Dorsolateral prefrontal cortex (tissue), 122 donors: ENCODE measurements at places on chromosomes 16 and 17.
A peak's percentile ranks its signal among the peaks of the same experiment; 100 is the strongest.

DNA sequence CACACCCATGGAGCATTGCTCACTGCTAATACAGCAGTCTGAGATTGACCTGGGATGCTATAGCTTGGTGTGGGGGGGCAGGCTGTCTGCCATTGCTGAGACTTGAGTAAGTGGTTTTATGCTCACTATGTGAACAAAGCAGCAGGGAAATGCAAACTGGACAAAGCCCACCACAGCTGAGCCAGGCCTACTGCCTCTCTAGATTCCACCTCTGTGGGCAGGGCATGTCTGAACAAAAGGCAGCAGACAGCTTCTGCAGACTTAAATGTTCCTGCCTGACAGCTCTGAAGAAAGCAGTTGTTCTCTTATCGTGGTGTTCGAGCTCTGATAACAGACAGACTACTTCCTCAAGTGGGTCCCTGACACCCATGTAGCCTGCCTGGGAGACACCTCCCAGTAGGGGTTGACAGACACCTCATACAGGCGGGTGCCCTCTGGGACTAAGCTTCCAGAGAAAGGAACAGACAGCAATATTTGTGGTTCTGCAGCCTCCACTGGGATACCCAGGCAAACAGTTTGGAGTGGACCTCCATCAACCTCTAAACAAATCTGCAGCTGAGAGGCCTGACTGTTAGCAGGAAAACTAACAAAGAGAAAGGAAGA, 2204.8 kb downstream of the TP53TG3F start:
- no peak for DNase-seq

- no peak for DNase-seq
Observed at GRCh38 chr16:3190949-3191353, 2.9 kb downstream of the OR1F1 start.

DNA sequence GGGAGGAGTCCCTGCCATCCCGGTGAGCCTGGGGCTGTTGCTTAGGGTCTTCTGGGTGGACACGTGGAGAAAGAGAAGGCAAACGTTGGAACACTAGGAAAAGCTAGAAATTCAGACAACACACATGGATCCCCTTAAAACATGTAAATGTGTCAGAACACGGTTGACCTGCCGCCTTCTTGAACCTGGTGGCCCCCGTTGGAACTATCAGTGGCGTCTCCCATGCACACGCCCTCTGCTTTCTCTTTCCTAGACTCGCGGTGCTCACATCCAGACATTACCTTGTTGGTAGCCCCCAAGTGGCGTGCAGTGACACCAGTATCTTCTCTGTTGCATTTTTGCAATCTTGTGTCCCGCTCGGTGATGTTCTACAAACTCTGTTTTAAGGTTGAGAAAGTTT, 18.6 kb downstream of the CIBAR2 start:
- no peak for DNase-seq

- DNase-seq: peak; percentile 74
Observed at GRCh38 chr17:40075201-40075941, 12.6 kb downstream of the THRA start.

- DNase-seq: no peak
Observed at GRCh38 chr16:57725554-57725953, 10.0 kb upstream of the KATNB1 start.

GRCh38 chr16:5971924-5972323, 874.3 kb upstream of the EEF2KMT start:
- peak; percentile 45 for DNase-seq

DNA sequence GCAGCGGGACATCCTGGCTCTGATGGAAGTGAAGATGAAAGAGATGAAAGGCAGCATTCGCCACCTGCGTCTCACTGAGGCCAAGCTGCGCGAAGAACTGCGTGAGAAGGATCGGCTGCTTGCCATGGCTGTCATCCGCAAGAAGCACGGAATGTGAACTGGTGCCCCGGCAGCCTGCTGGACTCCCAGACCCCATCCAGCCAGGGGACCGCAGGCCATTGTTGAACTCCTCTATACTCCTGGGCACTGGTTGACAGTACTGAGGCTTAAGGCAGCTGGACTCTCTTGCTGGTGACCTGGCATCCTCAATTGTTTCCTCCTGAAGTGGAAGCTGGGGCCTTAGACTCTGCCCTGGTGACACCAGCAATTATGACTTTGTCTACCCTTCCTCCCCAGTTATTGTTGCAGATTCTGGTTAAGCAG, 1.2 kb downstream of the THAP11 start:
- DNase-seq: no peak

DNA sequence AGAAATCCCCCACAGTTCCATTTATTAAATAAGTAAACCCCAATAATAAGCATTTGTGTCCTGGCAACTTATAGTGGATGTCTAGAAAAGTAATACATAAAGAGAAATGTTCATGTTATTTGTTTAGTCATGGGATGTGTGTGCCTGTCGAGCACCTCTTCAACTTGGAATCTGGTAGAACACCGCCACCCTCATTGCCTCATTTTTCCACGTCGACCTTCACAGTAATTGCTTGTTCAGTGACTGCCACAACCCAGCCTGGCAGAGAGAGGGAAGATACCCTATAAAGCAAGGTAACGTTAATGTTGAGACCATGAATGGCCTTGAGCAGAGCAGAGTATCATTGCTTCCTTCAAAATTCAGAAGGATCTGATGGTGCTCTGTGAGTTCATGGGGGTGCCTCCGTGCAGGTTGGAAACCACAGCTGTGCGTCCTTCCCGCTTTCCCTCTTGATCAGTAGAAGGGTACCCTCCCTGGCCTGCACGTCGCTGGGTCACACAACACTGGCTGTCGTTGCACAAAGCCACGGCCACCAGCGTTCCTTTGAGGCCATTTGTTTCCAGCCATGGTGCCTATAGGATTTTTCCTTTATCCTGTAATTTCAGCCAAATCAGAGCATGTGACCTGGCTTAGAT, 3.7 kb upstream of the DNASE1 start:
- no peak for DNase-seq

DNA sequence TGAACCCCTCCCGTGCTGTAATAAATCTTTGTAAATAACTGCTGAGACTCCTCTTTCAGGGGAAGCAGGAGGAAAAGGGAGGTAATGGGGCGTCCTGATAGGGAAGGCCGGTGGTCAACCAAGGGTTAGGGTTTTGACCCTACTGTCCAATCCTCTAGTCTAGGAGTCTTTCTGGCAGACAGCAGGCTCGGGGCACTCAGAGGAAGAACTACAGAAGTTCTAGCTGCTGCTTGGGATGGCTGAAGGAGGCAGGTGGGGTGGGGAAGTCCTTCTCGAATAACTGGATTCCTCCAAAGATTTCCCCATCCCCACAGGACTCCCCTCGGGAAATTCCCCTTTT, 387 bp upstream of the STARD3 start:
- no peak for DNase-seq

GRCh38 chr17:76947771-76948170, 79.6 kb downstream of the MGAT5B start:
- no peak for DNase-seq

DNA sequence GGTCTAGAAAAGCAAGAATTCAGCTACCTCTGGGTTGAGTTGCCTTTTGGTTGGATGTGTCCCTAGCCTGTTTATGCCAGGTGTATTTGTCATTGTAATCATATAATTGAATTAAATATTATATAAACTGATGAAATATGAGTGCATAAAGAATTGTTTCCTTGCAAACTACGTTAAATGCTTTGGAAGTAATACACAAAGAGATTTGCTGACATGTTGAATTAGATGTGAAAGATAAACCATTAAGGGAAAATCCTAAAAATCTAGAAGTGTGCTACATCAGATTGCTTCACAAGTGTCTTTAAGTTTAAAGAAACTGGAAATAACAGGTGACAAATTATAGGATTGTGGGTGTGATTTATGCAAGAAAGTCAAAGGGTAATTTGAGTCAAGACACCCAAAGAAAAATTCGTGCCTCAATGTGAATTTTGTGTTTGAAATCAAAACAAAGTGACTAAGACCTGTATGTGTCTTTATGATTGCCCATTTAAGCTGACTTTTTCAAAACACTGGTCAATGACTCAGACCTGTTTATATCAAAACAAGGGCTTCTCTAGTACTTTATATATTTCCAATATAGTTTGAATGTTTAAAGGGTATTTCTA, 5.1 kb upstream of the PYY start:
- no peak for DNase-seq

- no peak for DNase-seq
Observed at GRCh38 chr17:60065136-60065535, 13.6 kb downstream of the HEATR6 start.

- DNase-seq: peak; percentile 50
Observed at GRCh38 chr17:18033442-18034099, 5.4 kb downstream of the ATPAF2 start.

DNA sequence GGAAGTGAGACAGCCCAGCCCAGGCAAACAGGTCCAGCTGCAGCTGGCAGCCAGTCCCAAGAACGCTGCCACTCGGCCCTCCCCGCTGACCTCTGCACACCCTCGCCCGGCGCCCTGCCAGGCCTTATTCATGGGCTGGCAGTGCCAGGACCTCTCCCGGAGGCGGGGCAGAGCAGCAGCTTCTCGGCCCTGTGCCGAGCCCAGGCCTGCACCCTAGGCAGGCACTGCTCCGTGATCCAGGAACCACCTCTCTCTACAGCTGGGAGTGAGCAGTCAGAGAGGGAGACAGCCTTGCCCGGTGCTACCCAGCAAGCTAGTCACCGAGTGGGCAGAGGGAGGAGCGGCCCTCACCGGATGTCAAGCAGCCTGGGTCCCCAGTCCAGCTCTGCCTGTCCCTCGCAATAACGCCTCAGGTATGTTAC, 79.9 kb upstream of the CBX4 start:
- peak; percentile 94 for DNase-seq

DNA sequence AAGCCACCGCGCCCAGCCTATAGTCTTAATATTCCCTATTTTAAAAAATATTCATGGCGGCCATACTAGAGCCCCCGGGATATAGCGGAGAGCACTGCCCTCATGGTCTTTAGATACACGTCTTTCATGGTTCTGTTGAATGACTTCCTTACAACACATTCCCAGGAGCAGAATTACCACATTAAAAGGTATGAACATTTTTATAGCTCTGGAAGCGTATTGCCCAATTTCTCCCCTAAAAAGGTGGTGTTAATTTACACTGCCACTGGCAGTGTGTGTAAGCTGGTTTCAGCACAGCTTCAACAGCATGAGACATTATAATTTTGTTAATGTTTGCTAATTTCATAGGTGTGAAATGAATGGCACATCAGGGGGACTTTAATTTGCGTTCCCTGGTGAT, 19.0 kb downstream of the C17orf100 start:
- DNase-seq: no peak

DNA sequence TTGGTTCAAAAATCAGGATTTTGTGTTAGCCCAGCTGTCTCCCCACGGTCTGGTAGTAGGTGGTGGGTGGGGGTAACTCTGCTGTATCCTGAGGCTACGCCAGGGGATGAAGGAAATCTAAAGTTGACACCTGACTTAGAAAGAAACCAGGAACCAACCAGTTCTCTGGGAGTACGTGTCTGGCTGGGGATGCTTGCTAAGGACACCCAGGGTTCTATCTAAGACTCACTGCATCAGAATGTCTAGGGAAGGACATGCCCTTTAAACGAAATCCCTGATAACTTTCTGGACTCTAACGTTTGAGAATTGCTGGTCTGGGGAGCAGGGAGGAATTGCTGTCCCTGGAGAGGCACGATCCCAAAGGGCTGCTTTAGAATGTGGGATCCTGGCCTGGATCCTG, 39.2 kb upstream of the CES5A start:
- no peak for DNase-seq

- DNase-seq: no peak
Observed at GRCh38 chr16:67326472-67327309, at the start of the genes KCTD19 and LRRC36. Gene KCTD19, minus strand, starts transcription at chr16:67326741. Its CDS starts 34 bp downstream, at chr16:67326707. Gene LRRC36, plus strand, starts transcription at chr16:67326815. Its CDS starts 48 bp downstream, at chr16:67326863.

DNA sequence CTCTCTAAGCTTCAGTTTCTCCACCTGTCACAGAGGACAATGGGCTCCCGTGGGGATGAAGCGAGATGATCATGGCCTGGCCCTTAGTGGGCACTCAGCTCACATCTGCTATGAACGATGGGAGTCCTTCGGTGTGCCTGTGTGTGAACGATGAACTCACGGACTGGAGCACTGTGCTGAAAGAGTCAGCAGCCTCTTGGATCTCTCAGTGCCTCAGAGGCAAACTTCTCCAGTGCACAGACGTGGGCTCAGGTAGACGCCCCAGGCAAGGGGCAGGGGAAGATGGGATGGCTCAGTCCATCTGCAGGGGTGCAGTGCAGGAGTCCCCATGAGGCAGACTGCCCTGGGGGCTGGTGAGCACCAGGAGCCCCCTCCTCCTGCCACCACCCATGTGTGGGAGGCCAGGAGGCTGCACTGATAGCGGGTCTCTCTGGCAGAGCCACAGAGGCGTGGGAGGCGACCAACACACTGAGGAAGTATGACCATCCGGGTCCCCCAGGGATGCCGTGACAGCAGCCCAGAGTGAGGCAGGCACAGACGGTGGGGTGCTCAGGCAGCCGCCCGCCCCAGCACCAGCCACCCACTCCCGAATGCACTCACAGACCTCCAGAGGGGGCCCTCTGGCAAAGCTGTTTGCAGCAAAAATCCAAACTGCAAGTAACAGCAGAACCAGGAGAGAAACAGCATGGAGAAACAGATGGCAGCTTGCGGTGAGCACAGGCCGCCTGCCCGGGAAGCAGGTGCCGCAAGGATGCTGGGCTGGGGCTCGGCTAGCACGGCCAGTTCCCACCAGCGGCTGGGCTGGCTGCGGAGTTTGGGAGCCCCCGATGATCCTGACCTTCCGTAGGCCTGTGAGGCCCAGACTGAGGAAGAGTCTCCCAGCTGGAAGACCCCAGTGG, 82.7 kb downstream of the RPH3AL start:
- peak; percentile 62 for DNase-seq

GRCh38 chr17:31564291-31564690, 172.8 kb downstream of the RAB11FIP4 start:
- DNase-seq: no peak

- no peak for DNase-seq
Observed at GRCh38 chr16:8581831-8582580, 8.3 kb downstream of the TMEM114 start.

DNA sequence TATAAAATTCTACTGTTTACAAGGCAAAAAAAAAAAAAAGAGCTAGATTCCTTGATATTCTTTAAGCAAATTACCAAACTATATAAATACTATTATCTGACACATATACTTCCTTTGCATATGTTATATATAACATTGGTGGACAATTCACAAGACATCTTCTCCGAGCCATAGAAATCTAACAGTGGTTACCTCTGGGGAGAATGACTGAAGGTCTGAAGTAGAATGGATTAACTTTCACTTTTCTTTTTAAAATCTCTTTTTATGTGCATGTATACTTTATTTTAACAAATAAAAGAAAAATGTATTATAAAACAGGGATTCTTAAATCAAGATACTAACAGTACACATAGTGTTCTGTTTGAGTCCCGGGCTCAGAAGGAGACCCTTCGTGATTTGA, 131.0 kb downstream of the MRTFB start:
- DNase-seq: no peak

GRCh38 chr17:65527381-65527780, 34.1 kb downstream of the AXIN2 start:
- no peak for DNase-seq

DNA sequence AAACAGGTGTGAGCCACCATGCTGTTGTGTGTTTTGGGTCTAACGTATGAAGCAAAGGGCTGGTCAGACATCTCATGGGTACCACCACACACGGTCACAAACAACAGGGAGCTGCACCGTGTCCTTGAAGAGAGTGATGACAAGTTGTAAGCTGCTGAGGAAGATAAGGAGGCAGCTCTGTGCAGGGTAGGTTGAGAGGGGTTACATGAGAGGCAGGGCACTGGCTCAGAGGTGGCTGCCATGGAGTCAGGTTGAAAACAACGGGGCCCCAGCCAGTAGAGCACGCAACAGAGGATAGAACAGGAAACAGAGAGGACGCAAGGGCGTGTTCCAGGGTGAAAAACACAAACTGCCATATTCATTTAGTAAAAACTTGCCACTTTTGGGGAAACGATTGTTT, 52.2 kb downstream of the TRARG1 start:
- no peak for DNase-seq

GRCh38 chr17:17167986-17168385, 38.1 kb downstream of the PLD6 start:
- no peak for DNase-seq

- peak; percentile 54 for DNase-seq
Observed at GRCh38 chr16:9154567-9155410, 63.3 kb downstream of the HAPSTR1 start.
